ENCODE measurements at places on chromosomes 5 and 9.

GRCh38 chr9:8815931-8816330 is 1016.4 kb upstream of the DMAC1 start:
- peak overlapping the region; percentile 40 for H3K27ac ChIP-seq
- peak; percentile 34 for DNase-seq
- H3K36me3 ChIP-seq: no peaks in the 10 kb centered on the region

DNA sequence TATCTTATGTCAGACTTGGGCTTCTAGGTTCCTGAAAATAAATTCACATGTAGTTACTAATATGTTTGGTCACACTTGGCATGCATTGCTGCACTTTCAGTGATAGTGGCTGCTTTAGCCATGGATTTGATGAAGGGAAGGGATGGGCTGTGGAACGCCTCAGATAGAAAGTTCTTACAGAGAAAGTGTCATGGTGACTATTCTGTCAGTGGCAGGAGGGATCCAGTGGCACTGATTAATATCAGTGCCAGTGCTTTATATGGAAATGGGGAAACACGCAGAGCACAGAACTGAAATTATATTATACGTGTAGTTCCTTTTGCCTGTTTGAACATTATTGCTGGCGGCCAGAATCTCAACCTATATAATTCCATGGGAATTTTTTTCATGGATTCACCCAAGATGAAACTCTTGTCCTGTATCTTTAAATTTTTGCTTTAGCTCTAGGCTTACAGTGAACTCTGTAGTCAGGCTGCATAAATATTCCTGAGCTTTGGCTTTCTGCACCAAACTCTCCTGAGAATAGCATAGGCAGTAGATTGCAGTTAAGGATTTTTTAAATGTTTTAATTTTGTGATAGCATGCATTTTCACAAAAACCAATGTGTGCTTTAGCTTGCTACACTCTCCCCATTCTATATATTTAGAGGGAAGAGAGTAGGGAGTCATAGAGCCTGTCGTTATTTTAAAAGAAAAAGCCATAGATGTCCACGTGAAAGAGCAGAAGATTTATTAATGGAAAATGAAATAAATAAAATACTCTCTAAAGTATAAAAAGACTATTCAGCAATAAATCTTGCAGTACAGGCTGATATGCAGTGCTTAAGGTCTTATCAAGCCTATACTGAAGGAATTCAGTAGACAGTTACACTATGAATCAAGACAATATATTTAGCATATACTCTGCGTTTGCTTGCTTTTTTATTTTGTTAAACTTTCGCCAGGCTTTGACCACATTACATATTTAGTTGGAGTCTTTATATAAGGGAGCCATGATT is 98.7 kb downstream of the EDIL3 start:
- no peaks in the 10 kb centered on the region for H3K36me3 ChIP-seq
- H3K4me3 ChIP-seq: no peak overlapping the region
- no peaks in the 10 kb centered on the region for H3K4me1 ChIP-seq
- H3K27ac ChIP-seq: no peak overlapping the region
- no peak for DNase-seq

GRCh38 chr9:13942695-13943094 is 371.2 kb downstream of the NFIB start:
- H3K4me3 ChIP-seq: no peak overlapping the region
- no peaks in the 10 kb centered on the region for H3K4me1 ChIP-seq
- DNase-seq: no peak
- H3K27ac ChIP-seq: no peak overlapping the region

DNA sequence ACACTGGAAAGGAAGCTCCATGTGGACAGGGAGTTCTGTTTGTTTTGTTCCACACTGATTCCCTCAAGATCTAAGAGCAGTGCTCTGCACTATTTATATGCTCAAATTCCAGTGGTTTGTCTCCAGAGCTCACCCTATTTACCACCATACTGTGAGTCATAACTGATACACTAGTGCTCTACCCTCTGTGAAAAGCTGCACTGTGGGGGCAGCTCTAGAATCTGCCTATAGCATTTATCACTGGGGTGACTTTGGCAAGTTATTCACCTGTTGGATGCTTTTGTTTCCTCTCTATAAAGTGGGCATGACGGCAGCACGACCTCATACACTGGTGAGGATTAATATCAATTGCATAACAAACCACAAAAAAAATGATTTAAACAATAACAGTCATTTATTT is 307.8 kb downstream of the NR2F1-AS1 start:
- no peak overlapping the region for H3K4me3 ChIP-seq
- no peaks in the 10 kb centered on the region for H3K36me3 ChIP-seq
- no peak overlapping the region for H3K27ac ChIP-seq
- DNase-seq: no peak
- no peaks in the 10 kb centered on the region for H3K27me3 ChIP-seq
- no peaks in the 10 kb centered on the region for H3K4me1 ChIP-seq

GRCh38 chr5:160448886-160449285 is 27.2 kb downstream of the PTTG1 start:
- no peaks in the 10 kb centered on the region for H3K4me1 ChIP-seq
- no peaks in the 10 kb centered on the region for H3K27me3 ChIP-seq
- H3K36me3 ChIP-seq: no peaks in the 10 kb centered on the region
- no peak overlapping the region for H3K27ac ChIP-seq
- DNase-seq: no peak
- H3K4me3 ChIP-seq: no peak overlapping the region

DNA sequence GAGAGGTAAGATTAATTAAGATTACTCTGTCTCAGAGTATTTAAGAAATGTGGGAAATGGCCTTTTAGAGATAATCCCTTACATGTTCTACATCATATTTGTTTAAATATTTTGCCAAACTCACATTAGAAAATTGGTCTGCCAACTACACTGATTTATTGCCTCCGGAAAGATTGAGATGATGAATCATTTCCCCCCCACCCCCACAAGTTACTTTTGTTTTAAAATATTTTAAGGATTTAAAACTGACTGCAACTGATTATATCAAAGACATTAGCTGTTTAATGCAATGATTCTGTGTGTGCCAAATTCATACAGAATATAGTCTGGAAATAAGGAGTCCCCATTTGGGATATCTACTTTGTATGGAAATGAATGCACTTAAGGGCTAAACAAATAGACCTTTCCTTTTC is 674.4 kb downstream of the PRR16 start:
- H3K4me1 ChIP-seq: no peaks in the 10 kb centered on the region
- H3K27ac ChIP-seq: no peak overlapping the region
- no peaks in the 10 kb centered on the region for H3K36me3 ChIP-seq
- no peak for DNase-seq
- H3K27me3 ChIP-seq: no peaks in the 10 kb centered on the region

DNA sequence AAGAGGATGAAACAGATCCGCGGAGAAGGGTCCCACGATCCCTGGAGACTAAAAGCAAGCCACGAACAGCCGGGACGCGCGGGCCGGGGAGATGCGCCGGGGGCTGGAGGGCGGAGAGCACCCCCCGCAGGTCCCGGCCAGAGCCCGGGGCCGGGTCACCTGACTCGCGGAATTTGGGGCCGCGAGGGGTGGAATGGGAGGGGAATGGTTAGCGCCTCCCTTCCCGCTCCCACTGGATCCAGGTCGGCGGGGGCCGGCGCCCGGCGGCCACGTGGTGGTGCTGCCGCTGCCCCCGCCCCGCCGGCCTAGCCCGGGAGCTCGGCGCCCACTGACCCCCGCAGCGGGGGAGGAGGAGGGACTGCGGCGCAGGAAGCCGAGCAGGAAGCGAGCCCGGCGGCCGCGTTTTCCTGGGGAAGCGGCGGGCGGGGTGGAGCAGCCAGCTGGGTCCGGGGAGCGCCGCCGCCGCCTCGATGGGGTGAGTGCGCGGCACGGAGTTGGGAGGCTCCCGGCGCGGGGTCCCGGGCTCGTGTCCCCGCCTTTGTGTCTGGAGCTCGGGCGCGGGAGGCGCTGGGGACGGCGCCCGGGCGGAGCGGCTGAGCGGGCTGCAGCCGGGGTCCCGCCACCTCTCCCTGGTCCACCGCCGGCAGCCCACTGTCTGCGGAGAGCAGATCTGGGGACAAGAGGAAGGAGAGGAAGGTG is at the start of gene RAI14:
TSS of gene RAI14 (plus strand) at position 328 of the 699 bp plus-strand sequence. CDS start 30,592 bp downstream, outside the sequence.
- peak; percentile 89 for DNase-seq
- peak within 1 kb of the TSS; percentile 89 for H3K4me3 ChIP-seq
- H3K36me3 ChIP-seq: no peaks in the 10 kb centered on the region
- H3K27ac ChIP-seq: no peak within 1 kb of the TSS
- peaks cover 7% of the 10 kb centered on the region for H3K4me1 ChIP-seq
- no peaks in the 10 kb centered on the region for H3K27me3 ChIP-seq

- no peaks in the 10 kb centered on the region for H3K4me1 ChIP-seq
- H3K27me3 ChIP-seq: no peaks in the 10 kb centered on the region
- DNase-seq: no peak
- no peaks in the 10 kb centered on the region for H3K36me3 ChIP-seq
Measured at GRCh38 chr5:170080217-170080616, 25.5 kb upstream of the FOXI1 start.

- no peak for DNase-seq
- H3K27me3 ChIP-seq: no peaks in the 10 kb centered on the region
- no peak overlapping the region for H3K27ac ChIP-seq
- H3K36me3 ChIP-seq: no peaks in the 10 kb centered on the region
- H3K4me1 ChIP-seq: no peaks in the 10 kb centered on the region
Measured at GRCh38 chr5:7755958-7756357, 95.0 kb downstream of the CFAP90 start.

- DNase-seq: no peak
- no peaks in the 10 kb centered on the region for H3K27me3 ChIP-seq
- no peak overlapping the region for H3K4me3 ChIP-seq
- H3K27ac ChIP-seq: no peak overlapping the region
- peaks cover 7% of the 10 kb centered on the region for H3K4me1 ChIP-seq
Measured at GRCh38 chr9:74697535-74697934, 190.2 kb downstream of the TRPM6 start.

DNA sequence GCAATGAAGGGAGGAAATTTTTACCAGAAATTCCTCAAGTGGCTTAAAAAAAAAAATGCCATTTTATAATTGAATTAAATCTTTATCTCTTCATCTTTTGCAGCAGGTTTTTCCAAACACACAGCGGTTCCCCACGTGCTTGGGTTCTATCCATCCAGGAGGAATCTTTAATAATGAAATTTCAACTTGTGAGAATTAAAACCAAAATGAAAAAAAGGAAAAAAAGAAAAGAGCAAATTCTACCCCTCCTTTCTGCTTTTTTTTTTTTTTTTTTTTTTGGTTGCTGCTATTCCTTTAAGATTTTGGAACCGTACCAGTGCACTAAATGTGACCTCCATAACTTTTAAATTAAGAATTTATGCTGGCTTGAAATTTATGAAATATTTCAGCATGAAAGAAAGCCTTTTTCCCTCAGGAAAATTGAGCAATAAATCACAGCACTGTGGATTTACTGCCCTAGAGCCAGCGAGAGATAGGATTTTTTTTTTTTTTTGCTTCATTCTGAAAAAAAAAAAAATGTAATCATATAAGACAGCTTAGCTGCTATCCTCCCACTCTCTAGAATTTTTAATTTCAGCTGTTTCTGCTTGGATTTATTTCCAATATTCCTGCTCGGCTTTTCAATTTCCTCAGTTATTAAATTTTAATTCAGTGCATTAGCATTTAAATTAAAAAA is 88.5 kb downstream of the ZNF618 start:
- no peaks in the 10 kb centered on the region for H3K4me1 ChIP-seq
- no peaks in the 10 kb centered on the region for H3K36me3 ChIP-seq
- no peak overlapping the region for H3K4me3 ChIP-seq
- no peak overlapping the region for H3K27ac ChIP-seq
- no peak for DNase-seq
- H3K27me3 ChIP-seq: no peaks in the 10 kb centered on the region

DNA sequence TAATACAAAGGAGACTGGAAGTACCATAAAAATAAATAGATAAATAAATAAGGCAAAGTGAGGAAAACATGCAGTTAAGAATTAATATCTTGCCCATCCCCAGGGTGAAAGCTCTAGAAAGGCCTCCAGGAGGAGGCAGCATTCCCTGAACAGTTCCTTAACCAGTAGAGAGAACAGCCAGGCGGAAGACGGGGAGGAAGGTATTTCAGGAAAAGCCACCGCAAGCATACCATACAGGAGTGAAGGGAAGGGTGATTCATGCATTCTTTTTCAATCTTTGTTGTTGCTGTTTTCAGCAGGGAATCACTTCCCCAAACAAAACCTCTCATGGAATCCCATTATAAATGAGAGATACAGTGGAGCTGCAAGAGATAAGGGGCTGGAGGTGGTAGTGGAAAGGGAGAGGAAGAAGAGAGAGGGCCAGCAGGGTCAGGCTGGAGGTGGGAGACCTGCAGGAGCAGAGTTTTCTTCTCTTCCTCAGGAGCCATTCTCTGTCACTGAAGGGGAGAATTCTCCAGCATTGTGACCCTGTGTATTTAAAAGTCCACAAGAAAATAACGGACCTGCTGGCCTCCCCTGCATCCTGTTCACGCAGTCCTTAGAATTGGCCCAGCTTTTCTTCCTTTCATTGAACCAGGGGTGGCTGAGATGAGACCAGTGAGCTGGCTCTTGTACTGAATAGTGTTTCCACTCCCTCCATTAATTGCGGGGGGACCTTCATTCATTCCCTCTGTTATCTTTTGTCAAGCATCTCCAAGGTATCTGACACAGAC is 255.9 kb downstream of the FAM114A2 start:
- no peak overlapping the region for H3K4me3 ChIP-seq
- DNase-seq: peak; percentile 46
- peaks cover 41% of the 10 kb centered on the region for H3K4me1 ChIP-seq
- H3K27me3 ChIP-seq: no peaks in the 10 kb centered on the region

- no peaks in the 10 kb centered on the region for H3K4me1 ChIP-seq
- H3K27ac ChIP-seq: no peak overlapping the region
- no peaks in the 10 kb centered on the region for H3K36me3 ChIP-seq
- no peak for DNase-seq
Measured at GRCh38 chr5:42374679-42375273, 48.5 kb upstream of the GHR start.

- no peak overlapping the region for H3K4me3 ChIP-seq
- H3K36me3 ChIP-seq: no peaks in the 10 kb centered on the region
- H3K27me3 ChIP-seq: no peaks in the 10 kb centered on the region
Measured at GRCh38 chr9:33623658-33624586, 99.9 kb downstream of the ANKRD18B start.

All from neural progenitor cell (in vitro differentiated cells).